ENCODE measurements at places on chromosomes 7 and 10.

DNA sequence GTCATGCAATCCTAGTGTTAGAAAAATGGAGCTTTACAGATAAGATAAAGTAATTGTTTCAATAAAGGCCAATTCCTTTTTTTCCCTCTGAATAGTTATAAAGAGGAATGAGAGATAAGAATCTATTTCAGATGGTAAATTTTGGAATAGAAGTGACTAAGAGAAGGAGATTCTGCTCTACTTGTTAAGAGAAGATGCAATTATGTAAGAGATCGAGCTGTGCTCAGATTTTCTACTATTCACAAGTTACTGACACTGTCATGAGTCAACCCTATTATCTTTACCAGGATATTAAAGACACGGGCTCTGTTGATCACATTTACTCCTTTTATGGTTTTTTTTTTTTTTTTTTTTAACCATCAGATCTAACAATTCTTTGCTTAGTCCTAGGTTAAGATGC is 511.3 kb downstream of the ARL4A start:
- no peak for DNase-seq

- DNase-seq: no peak
These were observed 19.8 kb downstream of the CDK1 start for GRCh38 chr10:60798031-60798430.

DNA sequence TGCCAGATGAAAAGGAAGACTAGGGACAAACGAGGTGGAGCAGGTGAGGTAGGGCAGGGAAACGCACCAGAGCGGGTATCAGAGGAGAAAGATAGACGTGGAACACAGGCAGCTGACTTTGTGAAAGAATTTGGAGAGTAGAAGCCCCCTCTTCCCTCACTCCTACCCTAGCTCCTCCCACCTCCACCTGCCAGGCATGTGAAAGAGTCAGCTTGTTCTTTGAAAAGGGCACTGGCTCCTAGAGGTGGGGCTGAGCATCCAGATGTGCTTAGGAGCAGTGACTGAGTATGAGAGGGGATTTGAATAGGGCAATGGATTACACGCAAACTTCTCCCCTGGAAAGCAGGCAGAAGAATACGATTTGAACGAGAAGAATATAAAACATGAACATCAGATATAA is 174.2 kb upstream of the INHBA start:
- no peak for DNase-seq

DNA sequence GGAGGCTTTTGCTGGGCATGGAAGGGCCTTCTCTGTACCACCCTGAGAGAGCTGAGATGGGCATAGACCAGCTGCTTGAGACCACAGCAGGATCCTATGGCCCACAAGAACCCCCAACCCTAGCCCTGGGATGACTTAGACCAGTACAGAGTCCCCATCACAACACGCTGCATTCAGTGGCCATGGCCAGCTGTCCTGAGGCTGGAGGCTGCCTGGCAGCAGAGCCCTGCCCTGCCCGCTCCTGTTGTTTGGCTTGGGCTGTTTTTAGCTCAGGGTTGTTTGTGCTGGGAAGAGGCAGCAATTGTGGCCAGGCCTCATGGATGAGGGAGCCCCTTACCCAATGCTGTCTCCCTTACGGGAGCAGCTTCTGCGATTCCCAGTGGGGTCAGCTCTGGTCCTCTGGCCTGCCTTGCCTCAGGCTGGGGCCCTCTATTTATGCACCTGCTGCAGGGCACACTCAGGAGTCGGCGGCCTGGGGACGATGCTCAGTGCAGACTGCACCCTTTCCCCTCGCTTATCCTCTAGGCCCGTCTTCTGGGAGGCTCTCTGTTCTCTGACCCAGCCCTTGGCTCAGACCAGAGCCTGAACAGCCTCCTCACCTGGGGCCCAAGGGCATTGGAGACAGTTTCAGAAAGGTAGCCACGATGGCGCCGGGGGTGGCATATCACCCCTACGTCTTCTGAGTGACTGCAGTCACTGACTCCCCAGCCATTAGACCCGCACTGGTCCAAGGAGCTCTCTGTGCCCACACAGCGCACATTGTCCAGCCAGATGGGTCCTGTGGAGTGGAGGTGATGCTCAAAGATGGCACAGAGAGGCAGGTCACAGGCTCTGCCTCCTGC is 6.3 kb downstream of the LOXL4 start:
- no peak for DNase-seq

DNA sequence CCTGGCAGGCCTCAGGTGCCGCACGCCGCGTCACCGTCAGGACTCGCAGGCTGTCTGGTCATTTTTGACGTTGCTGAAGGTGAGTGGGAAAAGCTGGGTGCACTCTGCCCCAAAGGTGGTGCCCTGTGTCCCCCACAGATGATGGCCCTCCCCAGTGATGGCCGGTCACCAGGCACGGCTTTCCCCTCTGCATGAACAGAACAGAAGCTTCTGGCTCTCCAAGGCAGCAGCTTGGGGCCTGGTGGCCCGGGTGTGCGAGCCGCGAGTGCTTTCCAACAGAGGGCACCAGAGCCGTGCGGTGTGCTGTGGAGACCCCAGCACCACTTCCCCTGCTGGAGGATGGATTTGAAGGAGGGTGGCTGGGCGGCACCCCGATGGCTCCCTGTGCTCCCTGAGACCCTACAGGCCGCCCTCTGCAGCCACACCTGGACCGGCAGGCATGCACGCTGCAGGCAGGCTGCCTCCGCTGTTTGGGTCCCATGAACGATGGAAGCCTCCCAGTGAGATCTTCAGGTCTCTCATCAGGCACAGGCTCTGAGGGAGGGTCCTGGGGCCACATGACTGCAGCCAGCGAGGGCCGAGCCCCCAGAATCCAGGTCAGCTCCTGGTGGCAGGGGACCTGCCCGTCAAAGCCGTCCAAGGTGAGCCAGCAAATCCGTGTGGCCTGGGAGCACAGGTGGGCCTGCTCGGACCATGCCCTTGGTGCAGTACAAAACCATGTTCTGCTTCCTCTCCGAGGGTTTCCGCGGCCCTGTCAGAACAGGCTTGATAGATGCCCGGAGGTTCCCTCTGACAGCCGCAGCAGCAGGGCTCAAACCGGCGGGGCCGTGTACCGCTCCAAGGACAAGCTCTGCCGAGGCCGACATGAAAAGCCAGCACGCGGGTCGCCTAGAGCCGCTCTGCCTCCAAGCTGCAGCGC is 195.4 kb downstream of the EBF3 start:
- no peak for DNase-seq

All from activated naive CD8-positive, alpha-beta T cell treated with anti-CD3 and anti-CD28 coated beads, Interleukin-2, amount 50 U/mL, for 16 hours (primary cell).